ENCODE measurements at places on chromosomes 1 and 21.

DNA sequence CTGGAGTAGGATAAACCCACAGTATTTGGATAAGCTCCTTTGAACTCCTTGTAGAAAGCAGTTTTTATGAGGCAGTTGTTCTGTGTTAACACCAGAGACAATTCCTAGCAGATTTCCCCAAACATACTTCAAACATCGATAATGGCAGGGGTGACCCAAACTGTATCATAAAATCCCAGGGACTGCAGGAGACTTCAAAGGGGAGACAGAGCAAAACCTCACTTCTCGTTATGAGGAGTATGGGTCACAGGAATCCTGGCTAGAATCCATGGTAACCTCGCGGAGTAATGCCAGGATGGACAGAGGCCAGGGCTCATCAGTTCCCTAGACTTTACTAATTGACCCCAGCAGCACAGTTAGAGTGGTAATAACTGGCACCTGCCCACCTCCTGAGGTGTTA lies 148.0 kb downstream of the DHRS3 start:
- DNase-seq = no peak

DNA sequence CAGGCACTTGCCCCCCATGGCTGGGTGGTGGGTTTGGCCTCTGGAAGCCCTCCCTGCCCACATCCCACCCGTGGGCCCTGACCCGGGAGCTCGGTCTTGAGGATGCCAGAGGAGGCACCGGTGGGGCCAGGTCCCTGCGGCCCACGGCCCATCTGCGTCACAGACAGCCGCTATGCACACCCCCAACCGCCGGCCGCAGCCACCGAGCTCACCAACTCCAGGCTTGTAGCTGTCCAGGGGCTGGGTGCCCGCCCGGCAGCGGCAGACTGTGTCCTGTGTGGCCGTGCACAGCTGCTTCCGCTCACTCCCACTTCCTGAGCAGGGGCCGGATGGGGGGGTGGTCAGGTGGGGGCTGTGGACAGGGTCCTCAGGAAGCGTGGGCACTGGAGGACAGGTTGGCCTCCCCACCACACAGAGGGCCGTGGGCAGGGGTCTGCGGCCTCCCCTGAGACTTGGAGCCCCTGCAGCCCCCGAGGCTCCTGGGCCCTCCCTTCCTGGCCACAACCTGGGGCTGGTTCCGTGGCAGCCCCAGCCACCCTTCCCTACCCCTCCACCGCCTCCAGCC lies 1.1 kb downstream of the TNFRSF4 start:
- DNase-seq = no peak

DNA sequence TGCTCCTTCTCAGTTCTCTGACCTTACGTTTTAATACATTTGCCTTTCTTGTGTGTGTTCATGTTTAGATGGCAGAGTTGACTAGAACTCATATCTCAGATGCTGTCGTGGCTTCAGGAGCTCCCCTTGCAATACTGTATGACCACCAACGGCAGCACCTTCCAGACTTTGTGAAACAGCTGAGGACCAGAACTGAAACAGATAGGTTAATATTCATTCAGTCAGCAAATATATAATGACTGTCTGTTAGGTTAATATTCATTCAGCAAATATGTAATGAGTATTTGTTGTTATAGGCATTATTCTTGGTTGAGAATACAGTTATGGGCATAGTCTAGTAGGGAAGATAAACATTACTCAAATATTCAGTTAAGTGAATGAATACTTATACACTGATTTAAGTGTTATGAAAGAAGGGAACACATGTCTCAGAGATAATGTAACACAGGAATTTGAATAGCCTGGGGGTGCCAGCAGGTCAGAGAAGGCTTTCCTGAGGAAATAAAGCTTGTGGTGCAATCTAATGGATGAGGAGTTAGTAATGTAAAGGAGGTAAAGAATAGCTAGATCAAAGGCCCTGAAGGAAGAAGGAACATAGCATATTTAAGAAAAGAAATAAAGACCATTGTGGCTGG lies 88.5 kb downstream of the CEP350 start:
- DNase-seq = no peak

- DNase-seq = no peak
Measured at GRCh38 chr21:39153373-39153772, 29.9 kb downstream of the PSMG1 start.

DNA sequence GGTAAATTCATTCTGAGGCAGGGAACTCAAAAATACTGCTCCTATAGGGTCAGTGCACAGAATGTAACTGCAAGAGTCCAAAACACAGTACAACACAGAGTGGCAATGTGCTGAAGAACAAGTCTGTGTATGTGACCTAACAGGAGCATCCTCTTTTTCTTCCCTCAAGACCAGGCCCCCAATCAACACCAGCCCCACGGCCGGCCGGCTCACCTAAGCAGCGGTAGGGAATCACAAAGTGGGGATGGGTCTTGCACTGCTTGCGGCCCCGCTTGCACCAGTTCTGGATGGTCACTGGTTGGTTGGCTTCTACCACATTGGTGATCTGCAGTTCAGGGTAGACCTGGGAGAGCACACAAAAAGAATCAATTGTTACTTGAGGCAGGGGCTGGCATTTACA lies 80.8 kb downstream of the APP start:
- DNase-seq = no peak

GRCh38 chr21:39088831-39089380 lies 94.3 kb downstream of the PSMG1 start:
- DNase-seq = no peak

GRCh38 chr1:70264839-70265238 lies 43.7 kb downstream of the SRSF11 start:
- DNase-seq = no peak

DNA sequence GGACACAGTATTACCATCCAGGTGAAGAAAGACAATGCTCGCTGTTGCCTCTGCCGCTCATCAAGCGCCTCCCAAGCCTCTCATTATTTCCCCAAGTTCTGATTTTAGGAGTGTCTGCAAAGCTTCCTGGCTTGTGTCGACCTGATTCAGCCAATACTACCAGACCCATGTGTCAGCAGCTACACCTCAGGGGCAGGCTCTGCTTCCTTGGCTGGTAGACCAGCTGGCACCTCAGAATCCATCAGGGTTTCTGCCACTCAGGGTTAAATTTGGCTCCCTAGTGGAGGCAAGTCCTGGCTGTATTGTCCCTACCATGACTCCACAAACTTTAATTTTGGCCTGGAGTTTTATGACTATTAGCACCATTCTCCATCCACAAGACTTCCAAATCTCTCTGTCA lies 35.4 kb downstream of the SUSD4 start:
- DNase-seq = no peak

GRCh38 chr1:44862829-44863401 lies 19.9 kb upstream of the PTCH2 start:
- DNase-seq = no peak

- no peak for DNase-seq
Measured at GRCh38 chr1:15797614-15798390, 9.6 kb downstream of the UQCRHL start.
